ENCODE measurements at places on chromosomes 3 and 15. TPM values are rescaled to one million over a fixed set of nuclear protein-coding genes. Genes with fewer than 3 reads are reported as not detected.

GRCh38 chr15:31391687-31392671, 65.3 kb downstream of the KLF13 start:
- DNase-seq = peak; percentile 83

- no peak for DNase-seq
Observed at GRCh38 chr15:95799286-95800200, 531.0 kb upstream of the NR2F2 start.

The SPTSSB gene
- total RNA-seq = 1.9 TPM

The CAMK2N2 gene
- 14.8 TPM for total RNA-seq

The OR5H2 gene
- not detected for total RNA-seq

The KLHL6 gene
- not detected for total RNA-seq

The DHFR2 gene
- total RNA-seq = 3.5 TPM

The AADAC gene
- not detected for total RNA-seq

The PPARG gene
- total RNA-seq = 0.37 TPM

The ECE2 gene
- 1.6 TPM for total RNA-seq

All from glutamatergic neuron (in vitro differentiated cells).